Liver (tissue), 10 donors: ENCODE measurements at places on chromosomes 1 and 21. TPM values are rescaled to one million over a fixed set of nuclear protein-coding genes. Genes with fewer than 3 reads are reported as not detected.

The KCNJ9 gene
- not detected for polyA plus RNA-seq

The FMO3 gene
- polyA plus RNA-seq = 147 TPM

The LRRC71 gene
- 0.10 TPM for polyA plus RNA-seq

The PTGER3 gene
- 0.28 TPM for polyA plus RNA-seq

The OTUD3 gene
- polyA plus RNA-seq = 0.36 TPM

The ADORA1 gene
- 0.38 TPM for polyA plus RNA-seq

The JAM2 gene
- 2.0 TPM for polyA plus RNA-seq

The CCDC30 gene
- 0.93 TPM for polyA plus RNA-seq

The VWA5B1 gene
- polyA plus RNA-seq = not detected

DNA sequence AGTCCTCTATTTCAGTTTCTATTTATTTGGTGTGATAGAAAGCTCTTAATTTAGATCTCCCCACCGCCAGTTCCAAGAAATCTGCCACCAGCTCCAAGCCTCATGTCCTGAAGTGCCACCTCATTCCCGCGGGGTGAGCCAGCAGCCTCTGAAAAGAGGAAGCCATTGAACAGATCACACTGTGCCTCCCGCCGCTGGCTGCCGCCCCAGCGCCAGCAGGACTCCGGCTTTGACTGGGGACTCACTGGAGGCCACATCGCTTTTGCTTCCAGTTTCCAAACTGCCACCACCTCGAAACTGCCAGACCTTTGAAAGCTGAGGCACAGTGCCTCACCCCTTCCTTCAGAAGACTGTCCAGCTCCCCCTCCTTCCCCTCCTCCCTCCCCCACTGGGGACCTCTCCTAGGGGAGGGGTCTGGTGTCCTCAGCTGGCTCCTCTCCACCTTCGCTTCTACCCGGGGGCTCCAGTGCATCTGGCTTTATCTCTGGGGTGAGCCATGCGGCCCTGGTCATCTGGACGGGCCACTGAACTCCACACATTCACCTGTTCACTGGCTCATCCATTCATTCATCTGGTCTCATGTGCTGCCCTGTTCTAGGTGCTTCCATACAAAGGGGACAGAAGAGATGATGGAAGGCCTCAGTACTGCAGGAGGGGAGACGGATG, 58.9 kb downstream of the VPS26C start:
- no peak for DNase-seq

DNA sequence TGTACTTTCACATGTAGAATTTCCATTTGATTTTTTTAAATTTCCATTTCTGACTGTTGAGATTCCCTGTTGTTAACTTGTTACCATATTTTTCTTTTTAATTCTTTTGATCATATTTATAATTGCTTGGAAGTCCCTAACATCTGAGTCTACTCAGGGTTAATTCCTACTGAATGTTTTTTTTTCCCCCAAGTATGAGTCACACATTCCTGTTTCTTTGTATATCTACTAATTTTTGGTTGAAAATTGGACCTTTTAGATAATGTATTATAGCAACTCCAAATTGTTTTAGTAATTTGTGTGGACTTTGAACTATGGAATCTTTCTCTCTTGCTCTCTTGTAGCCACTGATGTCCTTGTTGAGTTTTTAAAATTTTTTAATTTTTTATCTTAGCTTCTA, 54.6 kb downstream of the STXBP3 start:
- DNase-seq = no peak

- no peak for DNase-seq
Measured at GRCh38 chr21:44628707-44629391, 2.0 kb downstream of the KRTAP10-9 start.

- DNase-seq = no peak
Measured at GRCh38 chr1:94544706-94545490, 3.3 kb upstream of the F3 start.

DNA sequence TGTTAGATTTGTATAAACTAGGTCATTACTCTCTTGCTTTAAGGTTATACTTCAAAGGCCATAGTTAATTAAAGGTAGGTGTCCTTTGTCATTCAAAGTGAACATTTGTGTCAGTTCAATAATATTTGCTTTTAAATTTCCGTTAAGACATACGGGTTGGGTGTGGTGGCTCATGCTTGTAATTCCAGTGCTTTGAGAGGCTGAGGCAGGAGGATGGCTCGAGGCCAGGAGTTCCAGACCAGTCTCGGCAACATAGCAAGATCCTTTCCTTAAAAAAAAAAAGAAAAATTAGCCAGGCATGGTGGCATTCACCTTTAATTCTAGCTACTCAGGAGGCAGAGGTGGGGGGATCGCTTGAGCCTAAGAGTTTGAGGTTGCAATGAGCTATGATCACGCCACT, 80.4 kb downstream of the KIF26B start:
- no peak for DNase-seq

DNA sequence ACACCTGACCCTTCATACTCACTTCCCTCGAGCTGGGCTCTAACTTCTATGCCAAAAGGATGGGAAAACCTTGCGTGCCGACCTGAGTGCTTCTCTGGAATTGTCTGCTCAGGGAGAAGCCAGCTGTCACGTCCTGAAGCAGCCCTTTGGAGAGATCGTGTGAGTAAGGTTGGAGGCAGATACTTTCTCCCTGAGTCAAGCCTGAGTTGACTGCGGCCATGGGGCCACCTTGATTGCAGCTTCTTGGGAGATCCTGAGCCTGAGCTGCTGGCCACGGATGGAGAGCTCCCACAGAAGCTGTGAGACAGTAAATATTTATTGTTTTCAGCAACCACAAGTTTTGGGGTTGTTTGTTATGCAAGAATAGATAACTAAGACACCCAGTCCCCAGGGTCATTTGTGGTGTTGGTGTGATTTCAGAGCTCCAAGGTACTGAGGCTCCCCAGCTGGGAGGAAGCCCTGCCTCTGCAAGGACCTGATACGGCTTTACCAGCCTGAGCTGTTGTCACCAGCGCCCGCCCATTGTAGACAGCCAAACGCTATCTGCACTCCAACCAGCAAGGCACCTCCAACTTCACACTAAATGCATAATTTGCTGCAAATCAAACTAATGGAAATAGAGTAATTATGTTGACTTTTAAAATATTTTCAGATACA, 531.6 kb downstream of the PTPRU start:
- peak; percentile 10 for DNase-seq

DNA sequence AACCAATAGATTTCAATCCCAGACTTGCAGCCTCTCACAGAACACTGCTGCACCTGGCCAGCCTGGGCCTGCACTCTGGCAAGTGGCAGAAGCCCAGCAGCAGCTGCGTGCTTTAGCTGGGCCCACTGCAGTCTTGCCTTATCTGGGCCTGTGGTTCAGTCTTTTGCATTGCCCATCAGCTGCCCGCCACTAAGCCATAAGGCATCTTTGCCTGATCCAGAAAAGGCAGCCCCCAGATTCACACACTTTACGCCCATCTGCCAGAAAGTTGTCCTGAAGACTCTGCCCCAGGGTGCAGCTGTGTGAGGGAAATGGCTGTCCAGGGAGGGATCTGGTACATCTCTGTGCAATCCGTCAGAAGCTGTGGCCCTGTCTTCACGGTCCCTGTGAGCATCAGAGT, 217.0 kb downstream of the DNAH14 start:
- DNase-seq = no peak

GRCh38 chr1:145892486-145893087, 6.9 kb upstream of the ANKRD35 start:
- DNase-seq = no peak

DNA sequence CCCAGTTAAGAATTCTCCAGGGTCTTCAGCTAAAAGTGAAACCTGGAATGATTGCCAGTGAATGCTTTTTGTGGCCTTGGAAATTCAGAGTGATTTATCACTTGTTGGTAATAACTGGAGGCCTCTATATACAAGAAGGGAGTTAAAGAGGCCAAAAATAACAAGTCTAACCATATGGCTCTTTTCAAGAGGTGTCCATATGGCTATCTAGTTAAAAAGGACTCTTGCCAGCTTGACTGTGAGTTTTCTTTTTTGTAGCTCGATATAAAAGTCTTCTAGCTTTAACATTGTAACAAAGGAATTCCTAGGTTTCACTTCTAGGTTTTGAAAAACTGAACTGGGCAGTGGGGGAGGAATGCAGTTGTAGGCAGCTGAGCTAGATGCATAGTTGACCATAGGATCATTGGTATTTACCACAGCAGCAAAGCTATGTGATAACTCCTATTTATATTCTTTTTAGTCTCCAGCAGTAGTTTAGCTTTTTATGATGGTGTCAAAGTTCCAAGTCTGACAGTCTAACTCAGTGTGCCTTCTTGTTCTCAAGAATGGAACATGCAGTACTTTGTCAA, 44.4 kb downstream of the CACHD1 start:
- DNase-seq = no peak

DNA sequence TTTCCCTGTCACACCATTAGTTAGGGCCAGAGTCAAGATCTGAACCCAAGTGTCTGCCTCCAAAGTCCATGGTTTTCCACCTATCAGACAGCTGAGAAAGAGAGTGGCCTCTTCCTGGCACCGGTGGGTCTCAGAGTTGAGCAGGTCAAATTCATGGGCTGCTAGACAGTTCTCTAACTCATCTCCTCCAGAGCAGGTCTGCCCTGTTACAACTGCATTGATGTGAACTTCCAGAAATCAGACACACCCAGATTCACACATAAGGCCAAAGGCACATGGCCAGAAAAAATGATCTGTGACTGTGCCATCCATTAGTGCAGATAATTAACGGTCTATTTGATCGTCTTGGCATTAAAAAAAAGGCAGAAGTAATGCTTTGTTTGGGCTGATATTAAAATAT, 17.5 kb downstream of the SMIM12 start:
- no peak for DNase-seq
